ENCODE measurements at places on chromosomes 3 and 15. TPM values are rescaled to one million over a fixed set of nuclear protein-coding genes. Genes with fewer than 3 reads are reported as not detected.

GRCh38 chr15:47885920-47886319 is 168.6 kb downstream of the SEMA6D start:
- DNase-seq: no peak
- H3K4me3 ChIP-seq: no peak overlapping the region
- H3K27me3 ChIP-seq: peaks cover 5% of the 10 kb centered on the region
- no peaks in the 10 kb centered on the region for H3K36me3 ChIP-seq
- H3K27ac ChIP-seq: no peak overlapping the region
- H3K4me1 ChIP-seq: no peaks in the 10 kb centered on the region

DAPK2 gene
- 8.7 TPM for polyA plus RNA-seq

GRCh38 chr3:151697496-151697895 is 36.2 kb upstream of the AADACL2 start:
- no peaks in the 10 kb centered on the region for H3K36me3 ChIP-seq
- no peak overlapping the region for H3K27ac ChIP-seq
- H3K4me1 ChIP-seq: no peaks in the 10 kb centered on the region
- no peak for DNase-seq
- H3K27me3 ChIP-seq: no peaks in the 10 kb centered on the region

DNA sequence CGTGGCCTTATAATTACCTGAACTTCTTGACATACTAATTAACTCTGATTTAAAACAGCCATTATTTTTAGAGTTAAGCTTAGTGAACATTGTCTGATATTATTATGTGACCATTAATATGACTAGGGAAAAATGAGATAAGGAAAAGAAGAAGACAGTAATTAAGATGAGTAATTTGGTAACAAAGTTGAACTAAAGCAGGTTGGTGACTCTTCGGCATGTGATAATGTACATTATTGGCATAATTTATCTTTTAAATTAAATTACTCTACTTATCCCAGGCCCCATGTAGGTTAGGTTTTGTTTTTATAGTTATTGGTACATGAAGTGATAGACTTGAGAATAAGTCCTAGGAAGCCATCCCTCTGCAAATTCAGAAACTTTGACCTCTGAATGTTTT is 249.7 kb upstream of the CFAP20DC start:
- no peaks in the 10 kb centered on the region for H3K36me3 ChIP-seq
- DNase-seq: no peak
- no peak overlapping the region for H3K27ac ChIP-seq
- H3K27me3 ChIP-seq: no peaks in the 10 kb centered on the region

CBLB gene
- 31.8 TPM for polyA plus RNA-seq

CP gene
- polyA plus RNA-seq: 1.2 TPM

DNA sequence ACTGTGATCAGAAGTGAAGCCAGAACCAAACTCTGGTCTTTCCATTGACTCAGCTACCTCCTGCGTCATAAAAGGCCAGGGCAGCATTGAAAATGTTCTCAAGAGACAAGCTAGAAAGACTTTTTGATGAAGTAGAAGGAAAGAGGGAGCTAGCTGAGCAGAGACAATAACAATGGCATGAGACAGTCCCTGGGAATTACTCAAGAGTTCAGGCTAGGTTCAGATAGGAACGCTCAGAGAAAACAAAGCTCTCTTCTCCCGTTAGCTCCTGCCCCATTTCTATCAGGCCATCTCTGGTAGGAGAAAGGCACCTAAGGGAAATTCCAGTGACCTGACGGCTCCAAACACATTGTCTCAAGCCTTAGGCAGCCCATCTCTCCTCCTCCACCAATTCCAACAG is 7.0 kb upstream of the OXTR start:
- no peak for DNase-seq
- H3K27me3 ChIP-seq: no peaks in the 10 kb centered on the region
- H3K4me3 ChIP-seq: no peak overlapping the region
- no peaks in the 10 kb centered on the region for H3K4me1 ChIP-seq
- no peaks in the 10 kb centered on the region for H3K36me3 ChIP-seq

DNA sequence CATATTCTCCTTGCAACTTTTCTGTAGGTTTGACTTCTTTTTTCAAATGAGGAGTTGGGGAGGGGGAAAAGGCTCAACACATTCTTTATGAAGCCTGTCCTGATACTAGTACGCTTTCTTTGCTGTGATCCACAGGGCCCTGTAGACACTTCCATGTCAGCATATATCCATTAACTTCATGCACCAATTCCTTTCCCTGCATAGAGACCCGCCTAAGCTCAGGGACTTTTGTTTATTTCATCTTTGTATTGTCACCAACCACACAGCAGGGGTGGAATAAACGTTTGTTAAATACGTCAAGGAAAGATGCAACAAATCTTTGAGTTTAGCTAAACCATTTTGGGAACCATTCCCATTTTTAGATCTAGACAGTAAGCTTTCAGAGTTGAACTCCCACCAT is 43.0 kb upstream of the GK5 start:
- no peaks in the 10 kb centered on the region for H3K4me1 ChIP-seq
- H3K27me3 ChIP-seq: no peaks in the 10 kb centered on the region
- no peak overlapping the region for H3K4me3 ChIP-seq
- no peak for DNase-seq
- H3K27ac ChIP-seq: no peak overlapping the region

ERICH6 gene
- polyA plus RNA-seq: not detected

GRCh38 chr15:69679623-69680228 is 227.1 kb downstream of the RPLP1 start:
- H3K27me3 ChIP-seq: no peaks in the 10 kb centered on the region
- H3K36me3 ChIP-seq: no peaks in the 10 kb centered on the region
- DNase-seq: no peak
- H3K4me1 ChIP-seq: no peaks in the 10 kb centered on the region
- no peak overlapping the region for H3K27ac ChIP-seq

CACNA2D3 gene
- polyA plus RNA-seq: 5.1 TPM

- DNase-seq: peak; percentile 86
- H3K4me3 ChIP-seq: no peak overlapping the region
- H3K36me3 ChIP-seq: no peaks in the 10 kb centered on the region
- peak overlapping the region; percentile 72 for H3K27ac ChIP-seq
- H3K27me3 ChIP-seq: no peaks in the 10 kb centered on the region
Measured at GRCh38 chr3:128282380-128283196, 129.3 kb downstream of the EEFSEC start.

GRCh38 chr15:30924353-30924752 is 20.6 kb downstream of the FAN1 start:
- no peaks in the 10 kb centered on the region for H3K27me3 ChIP-seq
- no peaks in the 10 kb centered on the region for H3K4me1 ChIP-seq
- H3K4me3 ChIP-seq: no peak overlapping the region
- H3K36me3 ChIP-seq: no peaks in the 10 kb centered on the region

DNA sequence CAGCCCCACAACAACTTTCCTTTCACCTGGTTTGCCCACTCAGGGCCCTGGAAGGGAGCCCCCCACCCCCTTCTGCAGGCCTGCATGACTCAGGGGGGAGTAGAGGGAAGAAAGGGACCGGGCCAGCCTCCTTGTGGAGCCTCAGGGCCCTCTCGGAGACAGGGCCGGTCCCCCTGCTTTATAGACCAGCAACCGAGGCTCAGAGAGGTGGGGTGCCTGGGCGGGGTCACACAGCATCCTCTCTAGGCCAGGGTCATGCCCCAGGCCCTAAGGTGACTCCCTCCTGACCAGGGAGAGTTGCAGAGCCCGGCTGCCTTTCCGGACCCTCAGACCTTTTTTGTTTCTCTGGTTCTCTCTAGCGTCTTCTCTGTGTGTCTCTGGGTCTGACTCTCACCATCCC is 211.3 kb downstream of the TBC1D2B start:
- H3K4me1 ChIP-seq: no peaks in the 10 kb centered on the region
- no peak for DNase-seq
- H3K36me3 ChIP-seq: no peaks in the 10 kb centered on the region
- no peak overlapping the region for H3K4me3 ChIP-seq

DNA sequence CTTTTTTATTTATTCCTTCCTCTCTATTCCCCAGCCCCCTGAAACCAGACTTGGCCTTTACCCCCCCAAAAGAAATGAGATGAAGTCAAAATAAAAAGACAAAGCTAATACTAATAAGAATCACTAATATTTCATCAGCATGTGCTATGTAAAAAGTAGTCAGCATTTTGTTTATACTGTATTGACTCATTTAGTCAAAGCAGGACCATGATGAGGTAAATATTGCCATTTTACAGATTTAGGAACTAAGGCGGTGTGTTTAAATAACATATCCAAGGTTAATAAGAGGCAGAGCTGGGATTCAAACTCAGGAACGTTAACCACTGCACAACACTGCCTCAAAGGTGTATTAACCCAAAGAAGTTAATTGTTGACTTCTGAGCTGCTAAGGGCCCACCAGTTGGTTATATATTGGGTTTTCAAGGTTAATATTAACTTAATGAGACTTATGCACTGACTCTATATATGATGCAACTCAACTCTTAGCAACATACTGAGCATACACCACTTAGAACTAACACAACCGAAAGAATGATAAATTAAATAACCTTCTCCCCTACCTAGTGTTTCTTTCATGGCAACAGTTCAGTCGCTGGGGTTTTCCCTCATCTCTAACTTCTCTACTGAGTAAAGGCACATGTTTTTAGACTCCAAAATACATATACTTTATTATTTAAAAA is 34.7 kb downstream of the FOXP1 start:
- no peak overlapping the region for H3K4me3 ChIP-seq
- H3K27me3 ChIP-seq: no peaks in the 10 kb centered on the region
- no peaks in the 10 kb centered on the region for H3K4me1 ChIP-seq
- no peak for DNase-seq
- H3K27ac ChIP-seq: no peak overlapping the region

DNA sequence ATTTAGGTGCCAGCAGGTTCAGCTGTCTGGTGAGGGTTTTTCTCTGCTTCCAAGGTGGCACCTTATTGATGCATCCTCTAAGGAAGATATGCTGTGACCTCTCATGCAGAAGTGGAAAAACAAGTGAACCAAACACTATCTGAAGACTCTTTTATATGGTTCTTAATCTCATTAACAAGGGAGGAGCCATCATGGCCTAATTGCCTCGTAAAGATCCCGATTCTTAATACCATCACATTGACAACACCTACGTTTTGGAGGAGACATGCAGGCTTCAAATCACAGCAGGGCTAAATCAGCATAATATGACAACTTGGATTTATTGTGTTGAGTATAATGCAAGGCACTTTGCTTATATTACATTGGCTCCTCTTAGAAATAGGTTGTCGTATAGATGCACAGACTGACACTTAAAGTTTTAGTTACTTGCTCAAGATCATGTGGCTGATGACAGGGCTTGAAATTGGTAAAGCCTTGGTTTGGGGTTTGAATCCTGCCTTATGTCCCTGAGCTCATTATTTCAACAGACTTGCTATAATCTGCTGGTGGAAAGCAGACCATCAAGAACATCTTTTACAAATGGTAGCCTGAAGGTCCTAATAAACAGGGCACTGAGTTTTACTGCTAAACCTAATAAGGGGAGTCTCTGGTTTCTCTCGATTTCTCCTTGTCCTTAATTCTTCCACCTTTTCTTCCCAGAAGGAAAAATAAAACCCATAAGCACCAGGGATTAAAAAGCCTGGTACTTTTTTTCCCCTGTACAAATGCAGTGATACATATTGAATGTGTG is 88.2 kb downstream of the PTPRG start:
- no peak for DNase-seq
- H3K36me3 ChIP-seq: no peaks in the 10 kb centered on the region
- no peaks in the 10 kb centered on the region for H3K27me3 ChIP-seq
- H3K27ac ChIP-seq: no peak overlapping the region
- peaks cover 5% of the 10 kb centered on the region for H3K4me1 ChIP-seq

Measured in adrenal gland (tissue), 19 donors.